Hematopoietic multipotent progenitor cell (in vitro differentiated cells): ENCODE measurements at places on chromosomes 6 and 20.

DNA sequence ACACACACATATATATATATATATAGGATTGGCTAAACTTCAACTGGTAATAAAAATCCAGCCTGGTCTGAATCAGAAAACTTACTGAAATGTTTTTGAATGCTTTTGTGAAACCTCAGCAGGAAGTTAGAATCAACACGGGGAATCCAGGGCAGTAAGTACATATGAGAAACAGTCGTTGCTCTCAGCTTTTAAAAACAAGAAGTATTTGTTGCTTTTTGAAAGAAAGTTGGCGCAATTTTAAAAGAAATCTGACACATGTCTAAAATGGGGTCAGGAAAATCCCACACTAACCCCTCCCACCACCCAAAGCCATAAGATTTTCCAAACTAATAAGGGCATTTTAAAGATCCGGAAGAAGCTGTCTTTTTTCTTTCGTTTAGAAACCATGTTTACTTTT, 11.5 kb upstream of the CCDC170 start:
- DNase-seq, result no peak

DNA sequence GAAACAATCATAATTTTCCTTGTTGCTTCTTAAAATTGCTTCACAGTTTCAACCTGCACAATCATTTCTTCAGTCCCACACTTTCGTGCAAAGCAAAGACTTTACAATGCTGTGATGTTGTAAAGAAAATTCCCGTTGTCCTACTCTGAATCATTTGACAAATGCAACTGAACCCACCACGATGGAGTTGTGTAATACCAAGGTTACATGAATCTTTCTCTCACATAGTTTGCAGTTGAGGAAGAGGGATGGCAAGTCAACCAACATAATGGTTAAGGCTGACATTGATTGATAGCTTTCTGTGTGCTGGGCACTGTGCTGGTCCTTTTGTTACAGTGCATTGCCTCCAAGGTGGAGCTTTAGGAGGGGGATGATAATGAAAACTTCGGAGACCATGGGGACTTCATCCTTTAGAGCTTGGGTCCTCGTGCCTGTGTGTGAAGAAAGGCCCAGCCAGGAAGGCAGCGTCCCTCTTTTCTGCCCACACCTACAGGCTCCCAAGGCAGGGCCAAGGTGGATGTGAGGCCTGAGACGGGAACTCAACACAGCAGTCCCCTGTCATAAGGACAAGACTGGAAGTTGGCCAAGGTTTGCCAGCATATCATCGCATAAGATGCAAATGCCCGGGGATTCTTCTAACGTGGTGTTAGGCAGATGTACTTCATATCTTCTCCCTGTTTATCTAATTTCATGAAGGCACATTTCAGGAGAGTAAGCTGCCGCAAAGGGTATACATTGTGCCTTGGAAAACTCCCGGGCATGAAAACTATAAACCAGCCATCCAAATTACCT, 96.9 kb downstream of the LY86 start:
- DNase-seq, result no peak

- DNase-seq, result no peak
Measured at GRCh38 chr6:55388211-55388610, 60.9 kb downstream of the GFRAL start.

- DNase-seq, result no peak
Measured at GRCh38 chr6:20873425-20874190, 339.4 kb downstream of the CDKAL1 start.

DNA sequence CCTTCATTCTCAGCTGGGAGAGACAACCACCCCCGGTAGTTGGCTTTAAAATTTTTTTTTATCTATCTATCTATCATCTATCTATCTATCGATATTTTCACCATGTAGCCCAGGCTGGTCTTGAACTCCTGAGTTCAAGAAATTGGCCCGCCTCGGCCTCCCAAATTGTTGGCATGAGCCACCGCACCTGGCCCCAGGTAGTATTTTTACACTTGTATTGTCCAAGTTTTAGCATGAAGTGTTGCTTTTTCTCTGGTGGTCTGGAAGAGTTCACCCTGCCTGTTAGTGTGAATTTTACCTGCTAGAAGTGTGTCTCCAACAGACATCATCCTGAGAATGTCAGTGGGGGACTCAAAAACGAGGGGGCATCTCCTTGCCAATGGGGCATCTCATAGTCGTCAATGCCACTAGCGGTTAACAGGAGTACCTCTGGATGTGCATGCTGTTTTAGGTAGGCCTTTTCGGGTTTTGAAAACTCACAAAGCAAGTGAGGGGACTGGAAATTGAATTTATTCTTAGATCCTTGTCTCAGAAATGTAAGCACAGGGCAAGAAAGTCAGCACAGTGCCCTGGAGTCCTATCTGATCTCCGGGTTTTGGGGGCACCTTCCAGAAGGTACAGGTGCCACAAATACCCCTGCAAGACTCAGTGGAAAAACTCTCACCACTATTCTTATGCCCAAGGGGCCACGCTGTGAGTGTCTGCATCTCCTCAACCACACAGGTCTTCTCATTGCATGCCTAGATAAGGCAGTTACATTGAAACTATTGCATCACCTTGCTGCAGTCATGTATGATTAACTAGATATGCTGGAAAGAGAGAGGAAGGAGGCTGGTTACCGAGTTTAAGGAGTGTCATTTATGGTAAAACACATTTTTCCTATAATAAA, 37.1 kb downstream of the TNFAIP3 start:
- no peak for DNase-seq

- DNase-seq, result peak; percentile 51
Measured at GRCh38 chr20:50790651-50791277, 4.1 kb upstream of the BCAS4 start.

DNA sequence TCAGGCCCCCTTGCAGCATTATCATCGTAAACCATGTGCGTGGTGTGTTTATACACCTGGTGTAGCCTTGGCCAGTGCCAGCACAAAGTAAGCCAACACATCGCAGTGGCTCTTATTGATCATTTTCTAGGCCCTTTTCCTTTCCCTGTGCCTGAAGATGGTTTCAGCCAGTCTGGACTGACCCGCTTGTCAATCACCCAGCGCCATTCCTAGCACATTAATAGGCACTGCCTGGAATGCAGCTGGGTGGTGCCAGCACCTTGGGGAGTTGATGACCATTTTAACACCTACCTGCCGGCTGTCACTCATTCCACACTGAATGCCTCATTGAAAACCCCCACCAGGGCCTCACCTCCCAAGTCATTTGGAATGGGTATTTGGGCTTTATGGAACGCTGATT, 4.9 kb upstream of the UQCC2 start:
- DNase-seq, result no peak

GRCh38 chr6:45522486-45522885, 144.8 kb upstream of the SUPT3H start:
- no peak for DNase-seq

DNA sequence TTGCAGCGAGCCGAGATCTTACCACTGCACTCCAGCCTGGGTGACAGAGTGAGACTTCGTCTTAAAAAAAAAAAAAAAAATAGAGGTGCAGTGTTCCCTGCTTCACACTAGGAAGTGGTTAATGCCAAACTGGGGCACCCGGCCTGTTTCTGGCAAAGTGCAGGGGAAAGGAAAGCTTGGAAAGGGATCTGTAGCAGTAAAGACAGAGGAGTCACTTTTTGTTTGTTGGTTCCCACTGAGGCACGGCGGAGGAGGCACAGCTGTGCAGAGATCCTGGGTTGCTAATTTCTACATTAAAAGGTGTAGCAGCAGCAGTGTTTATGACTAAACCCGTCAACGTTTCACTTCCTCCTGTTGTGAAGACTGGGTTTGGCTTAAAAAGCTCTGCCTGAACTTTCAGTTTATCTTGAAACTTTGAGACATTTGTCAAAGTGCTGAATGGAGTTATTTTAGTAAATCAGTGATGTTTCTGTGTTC, 125.6 kb downstream of the CARMIL1 start:
- DNase-seq, result peak; percentile 51

GRCh38 chr20:45963059-45964005, 8.7 kb downstream of the ZNF335 start:
- no peak for DNase-seq

DNA sequence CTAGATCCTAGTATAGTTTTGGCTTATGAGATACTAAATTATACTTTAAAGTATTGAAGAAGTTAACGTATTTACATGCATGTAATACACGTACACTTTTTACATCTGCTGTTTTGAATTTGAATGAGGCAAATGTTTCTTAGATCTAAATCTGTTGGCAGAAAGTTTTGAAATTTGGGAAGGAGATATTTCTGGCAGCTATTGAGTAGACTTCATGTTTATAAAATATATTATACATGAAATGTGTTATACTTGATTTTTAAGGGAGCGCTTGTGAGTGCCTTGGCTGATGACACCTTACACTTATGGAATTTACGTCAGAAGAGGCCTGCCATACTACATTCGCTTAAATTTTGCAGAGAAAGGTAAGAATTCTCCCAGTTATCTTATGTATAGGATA, 34.7 kb downstream of the STXBP5 start:
- DNase-seq, result no peak

- no peak for DNase-seq
Measured at GRCh38 chr6:31113861-31114540, 599 bp upstream of the PSORS1C1 start.

DNA sequence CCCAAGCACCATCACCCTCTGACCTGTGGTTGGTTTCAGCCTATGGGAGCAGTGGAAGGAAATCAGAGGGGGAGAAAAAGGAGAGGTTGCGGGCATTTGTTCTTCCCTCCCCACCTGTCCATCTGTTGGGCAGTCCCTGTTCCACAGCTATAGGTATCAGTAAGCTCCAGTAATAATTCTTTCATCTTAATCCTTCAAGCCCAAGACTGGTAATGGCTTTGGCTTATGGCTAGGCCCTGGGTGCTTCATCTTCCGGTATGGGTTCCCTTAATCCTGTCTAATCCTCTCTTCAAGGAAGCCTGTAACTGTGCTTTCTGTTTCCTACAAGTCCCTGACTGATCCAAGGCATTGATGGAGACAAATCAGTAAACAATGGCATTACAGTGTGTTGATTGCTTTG, 42.2 kb upstream of the STK35 start:
- no peak for DNase-seq

GRCh38 chr6:167487749-167488664, 163.1 kb downstream of the TTLL2 start:
- no peak for DNase-seq

GRCh38 chr6:119978274-119978889, 628.8 kb upstream of the MAN1A1 start:
- DNase-seq, result peak; percentile 36

- no peak for DNase-seq
Measured at GRCh38 chr6:146267946-146268345, 239.1 kb downstream of the GRM1 start.

DNA sequence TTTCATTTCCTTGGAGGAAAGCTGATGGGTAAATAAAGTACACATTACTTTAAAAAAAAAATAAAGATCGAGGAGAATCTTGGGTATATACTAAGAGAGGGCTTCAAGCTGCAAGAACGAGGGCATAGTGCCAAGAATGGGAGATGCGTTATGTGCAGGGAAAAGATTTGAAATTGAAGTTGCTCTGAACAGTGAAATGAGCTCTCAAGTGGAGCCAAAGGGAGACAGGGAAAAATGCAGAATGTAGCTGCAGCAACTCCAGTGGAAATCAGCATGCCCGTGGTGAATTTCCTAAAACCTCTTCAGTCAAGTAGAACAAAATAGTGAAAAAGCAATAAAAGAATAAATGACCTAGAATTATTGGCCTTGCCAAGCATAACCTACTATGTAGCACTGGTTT, 11.4 kb upstream of the COL9A1 start:
- no peak for DNase-seq

- DNase-seq, result no peak
Measured at GRCh38 chr6:69827276-69827893, 30.6 kb upstream of the LMBRD1 start.

GRCh38 chr6:17240803-17241500, 40.2 kb upstream of the RBM24 start:
- DNase-seq, result no peak

DNA sequence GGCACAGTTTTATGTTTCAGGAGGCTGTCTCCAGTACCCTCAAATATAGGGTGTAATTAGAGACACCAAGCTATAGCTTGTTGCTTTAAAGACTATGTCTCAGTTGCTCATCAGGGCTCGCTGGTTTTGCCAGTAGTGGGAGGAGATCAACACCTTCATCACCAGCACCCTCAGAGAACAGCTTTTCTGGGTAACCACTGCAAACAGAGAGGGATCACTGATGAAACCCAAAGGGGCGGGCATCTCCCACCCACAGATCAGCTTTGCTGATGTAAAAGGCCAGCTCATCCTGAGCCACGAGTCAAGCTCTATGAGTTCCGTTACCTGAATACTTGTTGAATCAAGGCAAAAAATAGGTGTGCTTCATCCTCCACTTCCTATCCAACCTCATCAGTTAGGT, 187.7 kb downstream of the AIG1 start:
- DNase-seq, result no peak

- no peak for DNase-seq
Measured at GRCh38 chr6:155915651-155916050, 460.0 kb upstream of the NOX3 start.

DNA sequence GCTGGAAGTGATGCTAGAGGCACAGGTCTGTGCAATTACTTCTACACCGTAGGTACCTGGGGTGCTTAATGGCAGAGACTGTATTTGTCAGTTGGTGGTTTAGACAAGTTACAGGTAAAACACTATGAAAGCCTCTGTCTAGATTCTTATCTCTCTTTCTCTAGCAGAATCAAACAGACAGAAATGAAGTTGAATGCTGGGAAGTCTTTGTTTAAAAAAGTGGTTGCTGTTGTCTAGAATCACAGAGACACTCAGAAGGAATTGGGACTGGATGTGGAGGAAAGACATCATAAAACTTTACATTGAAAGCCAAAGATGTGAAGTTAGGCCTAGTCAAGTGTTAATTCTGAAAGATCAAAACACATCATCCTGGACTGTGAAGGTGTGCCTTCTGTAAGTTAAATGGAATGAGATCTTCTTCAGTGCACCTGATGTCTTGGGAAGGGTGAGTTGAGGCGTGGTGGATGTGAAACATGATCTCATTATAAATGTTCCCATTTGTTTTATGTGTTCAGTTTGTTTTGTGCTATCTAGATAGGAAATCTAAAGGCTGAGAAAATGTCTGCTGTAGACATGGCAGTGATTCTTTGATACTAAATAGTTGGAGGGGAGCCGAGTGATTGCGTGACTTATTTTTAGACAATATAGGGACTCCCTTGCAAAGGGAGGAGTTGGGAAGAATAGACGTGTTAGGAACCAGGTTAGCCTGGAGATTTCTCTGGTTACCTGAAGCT, 290.2 kb downstream of the SOX4 start:
- no peak for DNase-seq

- DNase-seq, result no peak
Measured at GRCh38 chr6:16301511-16301910, 63.1 kb downstream of the GMPR start.

GRCh38 chr6:90790696-90791095, 203.8 kb upstream of the MAP3K7 start:
- no peak for DNase-seq

GRCh38 chr20:61435184-61435822, 183.2 kb downstream of the CDH4 start:
- DNase-seq, result no peak

DNA sequence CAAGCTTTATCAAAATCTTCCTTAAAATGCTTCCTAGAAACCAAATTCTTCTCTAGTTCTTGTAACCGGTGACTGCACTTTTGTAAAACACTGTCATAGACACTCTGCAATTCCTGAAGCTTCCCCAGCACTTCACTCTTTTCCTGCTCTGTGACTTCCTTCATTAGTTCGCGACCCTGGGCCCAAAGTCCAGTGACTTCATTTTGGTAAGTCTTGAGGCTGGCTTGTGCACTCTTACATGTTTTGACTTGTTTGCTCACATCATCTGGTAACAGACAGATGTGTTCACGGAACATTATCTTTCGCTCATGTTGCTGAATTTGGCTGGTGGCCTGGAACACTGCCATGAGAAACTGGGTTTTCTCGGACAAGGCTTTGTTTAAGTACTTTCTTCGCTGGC, 306.2 kb downstream of the SYNE1 start:
- no peak for DNase-seq
